ENCODE measurements at places on chromosomes 3 and 15.

GRCh38 chr3:69842789-69843188, 103.5 kb downstream of the MITF start:
- no peak for DNase-seq

DNA sequence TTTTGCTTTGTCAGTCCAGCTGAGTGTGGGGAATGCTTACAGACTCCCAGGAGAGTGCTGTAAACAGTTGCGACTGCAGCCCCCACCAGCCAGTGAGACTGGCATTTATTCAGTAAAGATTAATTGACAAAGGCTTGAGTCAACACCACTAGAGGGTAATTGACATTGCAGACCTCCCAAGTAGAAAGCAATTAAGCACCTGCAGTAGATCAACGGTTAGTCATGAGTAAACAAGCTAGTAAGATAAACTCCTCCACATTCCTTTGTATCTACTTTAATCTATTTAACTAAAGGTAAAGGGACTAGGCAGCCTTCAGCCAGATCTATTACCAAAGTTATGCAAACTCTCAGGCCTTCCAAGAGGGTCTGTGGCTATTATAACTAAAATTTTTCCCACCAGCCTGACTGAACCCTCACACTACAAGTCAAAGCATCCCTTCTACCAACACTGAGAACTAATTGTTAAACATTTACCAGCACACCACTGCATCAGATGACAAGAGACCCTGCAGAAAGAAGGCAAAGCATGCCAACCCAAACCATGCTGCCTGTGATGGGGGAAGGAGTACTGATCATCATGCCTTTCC, 30.5 kb upstream of the GALNT15 start:
- DNase-seq, result no peak

GRCh38 chr3:120102232-120102631, 8.0 kb upstream of the GSK3B start:
- no peak for DNase-seq

GRCh38 chr3:182259579-182259978, 533.7 kb upstream of the ATP11B start:
- DNase-seq, result peak; percentile 56

GRCh38 chr3:94036909-94037507, 8.6 kb upstream of the STX19 start:
- DNase-seq, result no peak

- no peak for DNase-seq
Measured at GRCh38 chr3:71185733-71186455, 397.6 kb downstream of the FOXP1 start.

GRCh38 chr3:41448396-41448795, 249.1 kb downstream of the CTNNB1 start:
- no peak for DNase-seq

Data from retina (tissue), 1 donor.